Caco-2 (cell line): ENCODE measurements at places on chromosomes 4 and X. TPM values are rescaled to one million over a fixed set of nuclear protein-coding genes. Genes with fewer than 3 reads are reported as not detected.

GRCh38 chr4:149110481-149110880, 668.3 kb upstream of the NR3C2 start:
- H3K27ac ChIP-seq, result no peak overlapping the region
- H3K27me3 ChIP-seq, result no peaks in the 10 kb centered on the region
- no peaks in the 10 kb centered on the region for H3K36me3 ChIP-seq
- no peak overlapping the region for H3K4me3 ChIP-seq
- no peaks in the 10 kb centered on the region for H3K4me1 ChIP-seq

The PDGFRA gene
- total RNA-seq, result 97.4 and 122 TPM in 2 replicates

The CTSO gene
- total RNA-seq, result 2.3 and 2.9 TPM in 2 replicates

DNA sequence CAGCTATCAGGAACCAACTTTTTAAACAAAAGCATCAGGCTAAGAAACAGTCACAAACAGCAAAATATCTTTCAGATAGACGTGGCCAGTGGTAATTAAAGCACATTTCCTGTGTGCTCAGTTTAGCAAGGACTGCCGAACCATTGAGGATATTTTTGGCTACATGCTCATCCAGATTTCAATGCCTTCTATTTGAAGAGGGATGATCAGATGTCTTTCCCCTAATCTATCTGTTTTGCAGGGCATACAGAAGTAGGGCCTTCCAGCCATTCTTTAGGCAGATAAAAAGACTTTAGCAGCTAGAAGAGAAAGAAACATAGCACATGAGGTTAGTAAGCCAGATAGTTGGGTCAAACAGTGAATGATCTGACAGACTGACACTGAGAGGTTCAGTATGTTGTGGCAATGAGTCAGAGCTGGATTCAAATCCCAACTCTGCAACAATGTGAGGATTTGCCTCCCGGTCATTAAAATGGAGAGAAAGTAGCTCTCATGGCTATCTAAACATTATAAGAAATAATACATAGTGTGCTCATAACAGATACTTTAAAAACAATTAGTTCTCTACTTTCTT, 100.0 kb upstream of the PRKG2 start:
- no peak for DNase-seq
- no peaks in the 10 kb centered on the region for H3K27me3 ChIP-seq
- H3K27ac ChIP-seq, result no peak overlapping the region
- H3K4me3 ChIP-seq, result no peak overlapping the region
- H3K4me1 ChIP-seq, result peaks cover 16% of the 10 kb centered on the region
- H3K36me3 ChIP-seq, result no peaks in the 10 kb centered on the region

GRCh38 chr4:23105759-23106370, 413.1 kb downstream of the GBA3 start:
- H3K36me3 ChIP-seq, result no peaks in the 10 kb centered on the region
- no peaks in the 10 kb centered on the region for H3K27me3 ChIP-seq
- no peak for DNase-seq

DNA sequence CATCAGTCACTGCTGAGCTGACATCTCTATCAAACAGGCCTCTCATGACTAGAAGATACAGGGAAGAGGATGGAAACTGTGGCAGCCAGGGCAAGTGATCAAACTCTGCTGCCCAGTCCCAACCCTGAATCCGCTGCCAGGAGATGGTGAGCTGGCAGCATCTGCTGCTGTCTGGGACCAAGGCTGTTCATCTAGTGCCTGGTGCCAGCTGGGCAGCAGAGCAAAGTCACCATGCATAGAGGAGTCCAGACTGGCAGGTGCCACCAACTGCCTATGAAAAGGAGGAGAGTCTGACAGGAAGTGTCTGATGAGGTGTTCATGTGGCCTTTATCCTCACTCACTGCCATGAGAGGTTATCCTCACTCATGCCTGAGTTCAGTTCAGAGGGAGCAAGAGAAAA, 518.9 kb downstream of the MID1IP1 start:
- no peak overlapping the region for H3K4me3 ChIP-seq
- no peak for DNase-seq
- H3K27me3 ChIP-seq, result no peaks in the 10 kb centered on the region
- H3K27ac ChIP-seq, result no peak overlapping the region

GRCh38 chrX:134631426-134632346, 26.6 kb downstream of the PLAC1 start:
- H3K4me1 ChIP-seq, result no peaks in the 10 kb centered on the region
- no peak overlapping the region for H3K27ac ChIP-seq
- H3K4me3 ChIP-seq, result no peak overlapping the region
- H3K27me3 ChIP-seq, result no peaks in the 10 kb centered on the region

GRCh38 chrX:138853936-138854335, 142.4 kb upstream of the FGF13 start:
- H3K4me1 ChIP-seq, result no peaks in the 10 kb centered on the region
- no peak overlapping the region for H3K27ac ChIP-seq
- no peak overlapping the region for H3K4me3 ChIP-seq
- DNase-seq, result no peak
- H3K27me3 ChIP-seq, result no peaks in the 10 kb centered on the region
- no peaks in the 10 kb centered on the region for H3K36me3 ChIP-seq

GRCh38 chrX:15242899-15243555, 26.9 kb downstream of the ASB9 start:
- H3K36me3 ChIP-seq, result no peaks in the 10 kb centered on the region
- peak; percentile 36 for DNase-seq
- no peaks in the 10 kb centered on the region for H3K27me3 ChIP-seq

DNA sequence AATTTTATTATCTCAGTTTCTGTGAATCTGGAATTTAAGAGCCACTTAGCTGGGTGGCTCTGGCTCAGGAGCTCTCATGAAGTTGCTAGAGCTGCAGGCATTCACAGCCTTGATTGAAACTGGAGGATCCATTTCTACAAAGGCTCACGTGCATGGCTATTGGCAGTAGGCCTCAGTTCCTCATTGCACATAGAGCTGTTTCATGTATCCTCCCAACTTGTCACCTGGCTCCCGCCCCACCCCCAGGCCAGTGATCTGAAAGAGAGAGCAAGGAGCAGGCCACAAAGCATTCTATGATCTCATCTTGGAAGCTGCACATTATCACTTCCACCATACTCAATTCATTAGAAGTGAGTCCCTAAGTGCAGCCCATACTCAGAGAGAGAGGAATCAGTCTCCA, 18.5 kb upstream of the AP1AR start:
- no peak overlapping the region for H3K27ac ChIP-seq
- H3K4me3 ChIP-seq, result no peak overlapping the region
- H3K4me1 ChIP-seq, result no peaks in the 10 kb centered on the region
- no peaks in the 10 kb centered on the region for H3K27me3 ChIP-seq

DNA sequence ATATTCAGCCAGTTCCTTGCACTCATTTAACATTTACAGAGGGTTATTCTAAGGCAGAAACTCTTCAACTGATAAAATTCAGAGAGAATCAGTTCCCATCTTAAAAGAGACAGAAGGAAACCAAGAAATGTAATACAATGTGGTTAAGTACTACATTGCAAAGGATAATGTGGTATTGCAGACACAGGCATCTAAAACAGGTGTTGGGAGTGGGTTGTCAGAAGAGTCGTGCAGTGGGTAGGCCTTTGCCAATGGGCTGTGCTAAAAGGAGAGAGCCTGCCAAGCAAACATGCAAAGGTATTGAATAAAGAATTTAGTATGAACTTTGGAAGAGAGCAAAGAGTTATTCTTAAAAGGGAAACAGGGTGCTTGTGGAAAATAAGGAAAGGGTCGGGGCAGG, 1044.4 kb upstream of the DIAPH2 start:
- H3K4me3 ChIP-seq, result no peak overlapping the region
- H3K27ac ChIP-seq, result no peak overlapping the region
- no peak for DNase-seq
- no peaks in the 10 kb centered on the region for H3K36me3 ChIP-seq

DNA sequence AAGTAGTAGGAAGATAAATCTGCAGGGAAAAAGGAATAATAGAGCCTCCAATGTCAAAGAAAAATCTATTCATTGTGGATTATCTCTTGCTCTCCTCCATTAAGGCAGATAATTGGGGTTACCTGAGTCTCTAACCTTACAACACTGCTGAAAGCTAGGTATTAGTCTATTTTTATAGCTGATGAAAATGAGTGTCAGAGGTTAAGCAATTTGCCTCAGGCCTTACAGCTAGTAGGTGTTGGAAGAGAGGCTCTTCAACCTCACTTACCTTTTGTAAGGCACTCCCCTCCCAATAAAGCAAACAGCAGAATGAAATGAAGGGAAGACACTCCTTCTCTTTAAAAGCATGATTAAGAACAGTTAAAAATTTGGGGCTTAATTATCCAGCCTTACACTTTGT, 45.4 kb upstream of the GAB1 start:
- DNase-seq, result no peak
- no peak overlapping the region for H3K4me3 ChIP-seq
- no peaks in the 10 kb centered on the region for H3K4me1 ChIP-seq
- no peaks in the 10 kb centered on the region for H3K36me3 ChIP-seq
- H3K27ac ChIP-seq, result no peak overlapping the region

GRCh38 chr4:14138106-14138505, 510.6 kb upstream of the BOD1L1 start:
- no peaks in the 10 kb centered on the region for H3K27me3 ChIP-seq
- no peak for DNase-seq
- no peaks in the 10 kb centered on the region for H3K4me1 ChIP-seq
- no peak overlapping the region for H3K4me3 ChIP-seq
- no peaks in the 10 kb centered on the region for H3K36me3 ChIP-seq
- no peak overlapping the region for H3K27ac ChIP-seq

DNA sequence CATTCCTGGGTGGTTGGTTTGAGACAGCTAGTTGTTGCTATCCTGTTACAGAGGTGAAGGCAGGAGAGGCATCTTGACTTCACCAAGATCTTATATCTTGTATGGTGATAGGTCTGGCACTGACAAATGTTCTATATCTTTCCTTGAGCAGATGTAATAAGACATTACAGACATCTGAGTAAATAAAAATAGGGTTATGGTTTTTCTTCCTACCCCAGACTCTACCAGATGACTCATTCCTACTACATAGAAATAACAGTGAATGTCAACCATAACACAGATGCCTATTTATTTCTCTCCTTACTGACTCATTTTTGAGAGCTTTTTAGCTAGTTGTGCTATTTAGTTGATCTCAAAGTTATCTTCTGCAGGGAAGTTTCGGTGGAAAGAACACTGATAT, 21.9 kb downstream of the HNRNPH2 start:
- no peak overlapping the region for H3K27ac ChIP-seq
- H3K4me1 ChIP-seq, result no peaks in the 10 kb centered on the region
- no peak for DNase-seq
- no peaks in the 10 kb centered on the region for H3K27me3 ChIP-seq
- H3K4me3 ChIP-seq, result no peak overlapping the region

The PNMA5 gene
- not detected in 2 replicates for total RNA-seq

The TLR3 gene
- 0.42 and 0.57 TPM in 2 replicates for total RNA-seq

DNA sequence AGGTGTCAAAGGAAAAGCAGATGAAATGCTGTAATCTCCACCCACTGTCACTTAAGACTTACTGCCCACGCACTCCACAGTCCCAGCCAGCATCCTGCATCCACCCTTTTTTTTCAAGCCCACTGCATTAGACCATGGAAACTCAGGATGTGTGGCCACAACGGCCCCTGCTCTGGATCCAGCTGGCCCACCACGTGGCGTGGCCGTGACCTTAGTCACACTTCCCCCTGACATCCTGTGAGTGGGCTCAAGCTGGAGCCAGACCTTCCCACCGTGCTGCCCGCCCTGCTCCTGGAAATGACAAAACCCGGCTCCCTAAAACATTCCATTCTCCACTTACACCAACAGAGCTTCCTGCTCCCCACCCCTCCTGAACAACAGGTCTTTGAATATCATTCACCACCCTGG, 588.3 kb upstream of the DIPK2B start:
- H3K27me3 ChIP-seq, result no peaks in the 10 kb centered on the region
- no peaks in the 10 kb centered on the region for H3K4me1 ChIP-seq
- no peak for DNase-seq
- no peaks in the 10 kb centered on the region for H3K36me3 ChIP-seq
- no peak overlapping the region for H3K4me3 ChIP-seq
- H3K27ac ChIP-seq, result peak overlapping the region; percentile 76

- H3K4me3 ChIP-seq, result no peak overlapping the region
- no peak overlapping the region for H3K27ac ChIP-seq
- H3K4me1 ChIP-seq, result no peaks in the 10 kb centered on the region
- no peaks in the 10 kb centered on the region for H3K27me3 ChIP-seq
- no peaks in the 10 kb centered on the region for H3K36me3 ChIP-seq
- DNase-seq, result no peak
These were observed 85.0 kb upstream of the CPEB2 start for GRCh38 chr4:14917298-14917633.
